ENCODE measurements at places on chromosomes 3 and 15.

- peak; percentile 30 for DNase-seq
Observed at GRCh38 chr3:108603691-108604090, 14.2 kb downstream of the DZIP3 start.

DNA sequence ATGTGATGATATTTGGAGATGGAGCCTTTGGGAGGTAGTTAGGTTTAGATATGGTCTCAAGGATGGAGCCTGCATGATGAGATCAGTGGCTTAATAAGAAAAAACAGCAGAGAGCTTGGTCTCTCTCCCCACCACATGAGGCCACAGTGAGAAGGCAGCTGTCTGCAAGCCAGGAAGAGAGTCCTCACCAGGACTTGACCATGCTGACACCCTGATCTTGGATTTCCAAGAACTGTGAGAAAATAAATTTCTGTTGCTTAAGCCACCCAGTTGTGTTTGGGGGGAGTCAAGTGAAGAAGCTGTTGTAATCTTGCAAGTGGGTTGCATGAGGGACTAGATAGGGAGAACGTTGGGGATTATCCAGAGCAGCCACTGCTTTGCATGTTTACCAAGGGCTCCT, 62.3 kb upstream of the TNFAIP8L3 start:
- DNase-seq: no peak

DNA sequence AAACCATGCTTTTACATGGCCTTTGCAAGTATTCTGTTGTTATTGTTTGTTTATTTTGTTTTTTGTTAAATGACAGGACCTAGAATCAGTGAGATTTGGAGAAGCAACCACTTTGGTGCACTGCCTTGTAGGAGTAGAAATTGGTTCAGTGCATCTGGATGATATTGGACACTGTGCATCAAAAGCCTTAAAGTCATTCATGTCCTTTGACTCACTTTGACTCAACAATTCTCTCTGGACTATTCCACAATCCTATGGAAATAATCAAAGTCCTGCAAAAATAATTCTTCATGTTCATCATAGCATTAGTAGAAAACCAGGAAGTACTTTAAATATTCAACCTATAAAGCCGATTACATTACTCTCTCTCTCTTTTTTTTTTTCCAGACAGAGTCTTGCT, 224.8 kb downstream of the ABHD5 start:
- DNase-seq: no peak

DNA sequence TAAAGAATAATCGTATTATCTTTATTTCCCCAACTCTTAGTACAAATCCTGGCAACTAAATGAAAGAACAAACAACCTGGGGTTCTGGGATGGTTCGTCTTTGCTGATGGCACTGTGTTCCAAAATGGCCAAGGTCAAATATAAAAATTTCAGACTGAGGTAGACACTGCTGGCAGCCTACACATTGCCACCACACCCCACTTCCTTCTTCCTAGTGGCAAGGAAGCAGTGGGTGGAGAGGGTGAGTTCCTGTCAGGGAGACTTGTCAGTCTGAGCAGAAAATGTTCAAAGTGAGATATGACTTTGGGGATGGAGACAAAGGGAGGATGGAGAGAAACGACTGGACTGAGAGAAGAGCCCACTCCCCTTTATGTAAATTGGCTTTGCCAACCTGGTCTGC, 69.6 kb downstream of the LMCD1 start:
- DNase-seq: no peak

- DNase-seq: no peak
Observed at GRCh38 chr3:126346466-126346865, 10.7 kb downstream of the KLF15 start.

GRCh38 chr3:19931180-19931692, 2.8 kb downstream of the EFHB start:
- no peak for DNase-seq
